ENCODE measurements at places on chromosomes 3 and 15. TPM values are rescaled to one million over a fixed set of nuclear protein-coding genes. Genes with fewer than 3 reads are reported as not detected.

- H3K27ac ChIP-seq = no peak overlapping the region
- H3K4me3 ChIP-seq = no peak overlapping the region
- no peaks in the 10 kb centered on the region for H3K36me3 ChIP-seq
Measured at GRCh38 chr15:44186705-44187104, 8.4 kb downstream of the FRMD5 start.

- no peaks in the 10 kb centered on the region for H3K36me3 ChIP-seq
- H3K4me1 ChIP-seq = no peaks in the 10 kb centered on the region
- H3K27me3 ChIP-seq = no peaks in the 10 kb centered on the region
- DNase-seq = no peak
Measured at GRCh38 chr15:75073197-75073596, 49.8 kb downstream of the PPCDC start.

GRCh38 chr3:190320594-190321362 is 1.5 kb downstream of the CLDN1 start:
- H3K4me1 ChIP-seq = no peaks in the 10 kb centered on the region
- H3K27me3 ChIP-seq = no peaks in the 10 kb centered on the region
- no peak for DNase-seq
- no peak overlapping the region for H3K4me3 ChIP-seq
- H3K27ac ChIP-seq = no peak overlapping the region
- H3K36me3 ChIP-seq = no peaks in the 10 kb centered on the region

DNA sequence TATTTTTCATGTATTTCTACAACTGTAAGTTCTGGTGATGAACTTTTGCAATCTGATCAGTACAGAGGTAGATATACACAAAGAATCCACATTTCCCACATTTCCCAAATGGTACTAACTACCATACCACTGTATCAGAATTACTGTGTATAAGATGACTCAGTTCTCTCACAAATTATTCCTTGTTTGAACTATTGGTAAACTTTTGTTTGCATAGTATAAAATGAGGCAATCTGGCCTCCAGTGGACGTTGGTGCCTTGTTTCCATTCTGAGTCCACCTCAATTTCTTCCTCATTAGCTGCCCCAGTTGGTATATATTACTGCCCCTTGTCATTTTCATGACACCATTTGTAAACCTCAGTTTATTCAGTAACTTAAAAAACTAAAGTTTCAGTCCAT is 38.5 kb downstream of the SPTSSB start:
- no peak overlapping the region for H3K27ac ChIP-seq
- no peak overlapping the region for H3K4me3 ChIP-seq
- H3K27me3 ChIP-seq = peaks cover 3% of the 10 kb centered on the region
- H3K4me1 ChIP-seq = no peaks in the 10 kb centered on the region
- DNase-seq = no peak

Gene LMAN1L
- total RNA-seq = not detected

DNA sequence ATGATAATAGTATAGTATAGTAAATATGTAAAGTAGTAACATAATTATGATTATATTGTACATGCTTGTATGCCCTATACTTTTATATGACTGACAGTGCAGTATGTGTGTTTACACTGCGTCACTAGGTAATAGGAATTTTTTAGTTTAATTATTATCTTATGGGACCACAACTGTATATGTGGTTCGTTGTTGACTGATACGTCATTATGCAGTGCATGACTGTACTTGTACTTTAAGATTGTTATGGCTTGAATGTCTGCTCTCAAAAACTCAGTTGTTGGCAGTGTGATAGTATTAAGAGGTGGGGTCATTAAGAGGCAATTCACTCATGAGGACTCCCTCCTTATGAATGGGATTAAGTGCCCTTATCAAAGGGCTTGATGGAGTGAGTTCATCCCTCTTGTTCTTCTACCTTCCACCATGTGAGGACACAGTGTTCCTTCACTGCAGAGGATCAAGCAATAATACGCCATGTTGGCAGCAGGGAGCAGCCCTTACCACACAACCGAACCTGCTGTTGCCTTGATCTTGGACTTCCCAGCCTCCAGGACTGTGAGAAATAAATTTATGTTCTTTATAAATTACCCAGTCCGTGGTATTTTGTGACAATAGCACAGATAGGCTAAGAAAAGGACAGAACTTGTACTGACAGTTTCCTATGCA is 152.2 kb downstream of the NEK11 start:
- no peak overlapping the region for H3K4me3 ChIP-seq
- H3K27ac ChIP-seq = no peak overlapping the region
- H3K36me3 ChIP-seq = no peaks in the 10 kb centered on the region

GRCh38 chr3:178498871-178499270 is 37.4 kb upstream of the KCNMB2 start:
- no peaks in the 10 kb centered on the region for H3K4me1 ChIP-seq
- no peaks in the 10 kb centered on the region for H3K36me3 ChIP-seq
- no peak for DNase-seq
- H3K27me3 ChIP-seq = peaks cover 3% of the 10 kb centered on the region
- H3K4me3 ChIP-seq = no peak overlapping the region

GRCh38 chr3:186790261-186790981 is 7.0 kb downstream of the EIF4A2 start:
- H3K4me3 ChIP-seq = no peak overlapping the region
- no peaks in the 10 kb centered on the region for H3K27me3 ChIP-seq
- H3K4me1 ChIP-seq = peaks cover 39% of the 10 kb centered on the region
- H3K36me3 ChIP-seq = peaks cover 65% of the 10 kb centered on the region

GRCh38 chr3:182920515-182921084 is 59.7 kb downstream of the DCUN1D1 start:
- H3K4me3 ChIP-seq = no peak overlapping the region
- H3K36me3 ChIP-seq = peaks cover 11% of the 10 kb centered on the region
- peaks cover 37% of the 10 kb centered on the region for H3K4me1 ChIP-seq
- DNase-seq = peak; percentile 20
- H3K27me3 ChIP-seq = no peaks in the 10 kb centered on the region
- H3K27ac ChIP-seq = peak overlapping the region; percentile 46

DNA sequence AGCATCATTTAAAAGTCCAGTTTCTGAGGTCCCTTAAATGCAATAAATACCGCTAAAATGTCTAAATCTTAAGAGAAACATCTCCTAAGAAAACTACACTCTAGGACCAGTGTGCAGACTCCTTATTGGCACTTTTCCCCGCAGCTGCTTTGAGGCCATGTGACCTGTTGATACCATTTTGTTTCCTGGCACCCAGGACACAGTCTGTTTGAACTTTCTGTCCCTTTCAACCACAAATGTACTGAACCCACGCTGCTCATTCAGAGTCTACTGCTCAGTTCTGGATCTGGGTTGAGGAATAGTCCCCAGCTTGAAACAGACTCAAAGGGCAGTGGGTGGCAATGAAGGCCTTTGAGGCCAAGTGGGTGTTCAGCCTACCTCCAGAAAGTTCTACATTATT is 17.1 kb downstream of the LDHAL6B start:
- H3K4me1 ChIP-seq = peaks cover 2% of the 10 kb centered on the region
- no peaks in the 10 kb centered on the region for H3K27me3 ChIP-seq
- no peak overlapping the region for H3K27ac ChIP-seq

- H3K27me3 ChIP-seq = no peaks in the 10 kb centered on the region
- H3K4me3 ChIP-seq = no peak overlapping the region
- no peak overlapping the region for H3K27ac ChIP-seq
- H3K36me3 ChIP-seq = no peaks in the 10 kb centered on the region
- no peaks in the 10 kb centered on the region for H3K4me1 ChIP-seq
Measured at GRCh38 chr3:52176951-52177700, 20.8 kb upstream of the ALAS1 start.

GRCh38 chr3:168218600-168218999 is 122.9 kb upstream of the GOLIM4 start:
- H3K27ac ChIP-seq = no peak overlapping the region
- H3K4me1 ChIP-seq = no peaks in the 10 kb centered on the region
- H3K36me3 ChIP-seq = no peaks in the 10 kb centered on the region
- H3K27me3 ChIP-seq = no peaks in the 10 kb centered on the region
- H3K4me3 ChIP-seq = no peak overlapping the region

DNA sequence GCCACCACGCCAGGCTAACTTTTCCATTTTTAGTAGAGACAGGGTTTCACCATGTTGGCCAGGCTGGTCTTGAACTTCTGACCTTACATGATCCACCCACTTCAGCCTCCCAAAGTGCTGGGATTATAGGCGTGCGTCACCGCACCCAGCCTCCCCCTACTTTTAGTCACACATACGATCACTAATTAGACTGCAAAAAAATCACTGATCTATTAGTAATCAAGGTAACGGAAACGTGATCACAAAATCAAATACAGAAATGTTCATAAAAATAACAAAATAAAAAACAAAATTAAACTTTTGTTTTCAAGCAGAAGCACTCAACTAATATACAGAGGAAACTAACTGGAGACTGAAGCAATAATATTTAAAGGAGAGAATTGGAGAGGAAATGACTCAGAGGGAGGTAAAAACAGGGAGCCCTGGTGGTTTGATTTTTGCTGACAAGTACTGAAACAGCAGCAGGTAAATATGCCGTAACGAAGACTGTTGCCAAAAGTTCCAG is 4.6 kb downstream of the WDR53 start:
- no peak overlapping the region for H3K27ac ChIP-seq
- H3K4me1 ChIP-seq = peaks cover 5% of the 10 kb centered on the region
- no peak for DNase-seq
- H3K27me3 ChIP-seq = no peaks in the 10 kb centered on the region

GRCh38 chr15:37014137-37014536 is 86.2 kb downstream of the MEIS2 start:
- no peaks in the 10 kb centered on the region for H3K36me3 ChIP-seq
- H3K4me3 ChIP-seq = no peak overlapping the region
- H3K27ac ChIP-seq = no peak overlapping the region
- no peak for DNase-seq
- H3K27me3 ChIP-seq = peaks cover 2% of the 10 kb centered on the region

Gene USP8
- total RNA-seq = 42.9 TPM

- DNase-seq = no peak
- H3K27ac ChIP-seq = no peak overlapping the region
- H3K4me3 ChIP-seq = no peak overlapping the region
- H3K36me3 ChIP-seq = no peaks in the 10 kb centered on the region
- H3K4me1 ChIP-seq = peaks cover 39% of the 10 kb centered on the region
Measured at GRCh38 chr15:71151081-71151480, 35.8 kb downstream of the THSD4 start.

Gene STRIT1
- total RNA-seq = 811 TPM

- no peak for DNase-seq
- no peaks in the 10 kb centered on the region for H3K4me1 ChIP-seq
Measured at GRCh38 chr3:58874248-58874741, 175.5 kb downstream of the CFAP20DC start.

Gene PP2D1
- total RNA-seq = not detected

DNA sequence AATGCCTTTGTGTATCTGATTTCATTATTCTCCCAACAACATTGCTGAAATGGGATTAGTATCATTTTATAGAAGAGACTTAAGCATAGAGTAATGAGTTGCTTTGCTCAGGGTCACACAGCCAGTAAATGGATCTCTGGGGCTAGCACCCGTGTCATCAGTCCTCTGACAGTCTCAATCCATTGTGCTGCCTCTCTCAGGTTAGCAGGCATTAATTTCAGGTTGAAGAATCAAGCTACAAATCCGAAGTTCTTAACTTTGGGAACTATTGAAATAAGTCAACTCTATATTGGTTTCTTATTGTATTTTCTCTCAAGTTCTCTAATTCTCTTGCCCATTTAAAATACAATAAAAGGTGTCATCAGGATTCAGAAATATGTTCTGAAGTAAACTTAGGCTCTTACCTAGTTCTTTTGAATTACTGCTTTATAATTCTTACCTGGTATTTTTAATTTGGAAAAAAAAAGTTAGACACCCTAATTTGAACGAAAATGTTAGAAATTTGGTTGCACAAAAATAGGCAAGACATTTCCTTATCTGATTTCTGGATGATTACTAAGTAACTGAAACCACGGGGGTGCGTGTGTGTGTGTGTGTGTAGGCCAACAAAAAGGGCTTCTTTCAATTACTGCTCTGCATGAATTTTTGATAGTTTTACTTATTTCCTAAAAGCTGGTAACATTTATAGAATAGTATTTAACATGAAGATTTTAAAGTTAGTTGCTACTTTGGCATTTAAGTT is 189.8 kb downstream of the MBNL1 start:
- no peaks in the 10 kb centered on the region for H3K27me3 ChIP-seq

- DNase-seq = no peak
- peaks cover 8% of the 10 kb centered on the region for H3K4me1 ChIP-seq
- H3K27ac ChIP-seq = no peak overlapping the region
- no peak overlapping the region for H3K4me3 ChIP-seq
Measured at GRCh38 chr3:13466781-13467180, 13.3 kb upstream of the HDAC11 start.

DNA sequence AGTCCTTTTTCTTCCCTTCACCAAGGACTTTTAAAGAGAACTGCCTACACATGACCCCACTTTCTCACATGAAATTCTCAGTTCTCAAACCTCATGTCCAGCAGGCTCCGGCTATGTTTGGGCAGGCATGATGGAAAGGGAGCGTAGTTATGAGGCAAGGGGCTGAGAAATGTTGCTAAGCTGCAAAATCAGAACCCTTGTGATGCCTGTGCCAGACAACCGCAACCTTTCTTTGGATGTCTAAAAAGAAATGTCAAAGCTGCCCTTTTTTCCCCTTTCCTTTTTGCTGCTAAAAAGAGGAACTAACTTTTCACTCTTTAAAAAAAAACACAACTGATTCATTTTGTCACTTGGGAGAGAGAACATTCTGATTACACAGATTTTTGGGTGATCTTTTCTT is 19.2 kb downstream of the GNB4 start:
- H3K4me3 ChIP-seq = no peak overlapping the region
- no peaks in the 10 kb centered on the region for H3K36me3 ChIP-seq
- no peak overlapping the region for H3K27ac ChIP-seq
- H3K4me1 ChIP-seq = peaks cover 4% of the 10 kb centered on the region

GRCh38 chr3:71846185-71846584 is 61.2 kb upstream of the PROK2 start:
- no peak overlapping the region for H3K4me3 ChIP-seq
- no peak overlapping the region for H3K27ac ChIP-seq
- DNase-seq = no peak
- no peaks in the 10 kb centered on the region for H3K36me3 ChIP-seq
- no peaks in the 10 kb centered on the region for H3K27me3 ChIP-seq

- DNase-seq = no peak
- no peaks in the 10 kb centered on the region for H3K27me3 ChIP-seq
- H3K4me1 ChIP-seq = no peaks in the 10 kb centered on the region
- no peaks in the 10 kb centered on the region for H3K36me3 ChIP-seq
Measured at GRCh38 chr3:69671082-69671952, 67.9 kb upstream of the MITF start.

DNA sequence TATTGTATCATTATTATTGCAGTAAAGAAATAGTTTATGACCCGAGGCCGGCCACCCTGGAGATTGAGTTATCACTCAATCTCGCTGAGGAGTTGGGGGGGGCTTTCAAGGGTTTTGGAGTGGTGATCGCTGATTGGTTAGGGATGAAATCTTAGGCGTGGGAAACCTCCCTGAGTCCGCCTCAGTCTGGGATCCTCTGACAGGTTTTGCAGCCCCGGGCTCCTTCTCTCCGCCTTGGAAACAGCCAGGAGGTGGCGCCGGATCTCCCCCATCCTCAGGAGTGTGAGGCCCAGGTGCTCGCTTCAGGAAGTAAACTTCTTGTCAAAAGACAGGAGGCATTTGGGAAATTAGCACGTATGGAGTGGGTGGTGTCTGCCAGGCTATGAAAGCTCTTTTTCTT is 41.1 kb upstream of the SEC61A1 start:
- no peak for DNase-seq
- H3K36me3 ChIP-seq = no peaks in the 10 kb centered on the region
- H3K27me3 ChIP-seq = peaks cover 7% of the 10 kb centered on the region
- H3K4me3 ChIP-seq = no peak overlapping the region

Gene SAMD7
- total RNA-seq = not detected

Measured in psoas muscle (tissue), 8 donors.